Ovary (tissue), 10 donors: ENCODE measurements at places on chromosomes 5 and 9. TPM values are rescaled to one million over a fixed set of nuclear protein-coding genes. Genes with fewer than 3 reads are reported as not detected.

DNA sequence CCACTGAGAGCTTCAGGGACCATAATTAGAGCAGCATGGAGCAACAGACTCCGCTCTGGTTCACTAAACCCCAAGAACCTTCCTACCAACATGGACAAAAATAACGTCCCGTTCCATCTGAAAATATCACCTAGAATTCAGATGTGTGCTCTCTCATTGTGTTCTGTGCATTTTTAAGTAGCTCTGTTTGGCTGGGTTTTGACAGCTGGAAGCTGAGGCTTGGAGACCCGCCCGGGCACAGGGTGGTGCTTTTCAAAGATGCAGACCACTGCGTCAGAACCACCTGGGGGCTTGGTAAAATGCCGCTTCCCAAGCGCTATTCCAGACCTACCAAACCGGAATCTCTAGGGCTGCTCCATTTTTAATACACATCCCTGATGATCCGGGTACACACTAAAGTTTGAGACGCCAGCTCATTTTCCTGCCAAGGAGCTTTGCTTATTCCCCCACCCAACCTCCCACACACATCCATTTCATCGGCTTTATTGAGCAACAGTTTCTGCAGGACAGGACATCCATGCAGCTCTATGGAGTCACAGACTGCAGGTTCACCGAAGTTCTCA, 104.8 kb downstream of the GABBR2 start:
- H3K27me3 ChIP-seq: no peaks in the 10 kb centered on the region
- H3K27ac ChIP-seq: no peak overlapping the region
- no peak overlapping the region for H3K4me3 ChIP-seq
- H3K4me1 ChIP-seq: no peaks in the 10 kb centered on the region
- H3K36me3 ChIP-seq: no peaks in the 10 kb centered on the region

GRCh38 chr9:113600023-113600823, 136.7 kb downstream of the RGS3 start:
- no peak for DNase-seq
- no peak overlapping the region for H3K4me3 ChIP-seq
- H3K4me1 ChIP-seq: peaks cover 14% of the 10 kb centered on the region
- no peak overlapping the region for H3K27ac ChIP-seq
- H3K36me3 ChIP-seq: no peaks in the 10 kb centered on the region

DNA sequence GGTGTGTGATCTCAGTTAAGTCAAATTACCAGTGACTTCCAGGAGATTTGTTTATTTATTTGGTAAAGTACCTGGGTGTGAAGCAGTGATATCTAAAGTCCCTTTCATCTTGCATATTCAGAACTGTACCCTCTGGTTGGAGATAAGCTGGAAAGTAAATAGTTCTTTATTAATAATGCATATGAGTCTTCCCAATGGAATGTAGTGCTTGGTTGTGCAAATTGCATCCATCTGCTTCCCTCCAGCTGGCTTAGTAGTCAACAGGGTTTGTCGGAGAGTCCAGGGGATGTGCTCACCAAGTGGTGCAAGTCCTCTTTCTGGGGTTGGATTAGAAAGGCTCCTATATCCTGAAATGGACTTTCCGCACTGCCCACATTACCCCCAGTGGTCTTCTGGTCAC, 42.0 kb downstream of the TRPM3 start:
- H3K4me1 ChIP-seq: no peaks in the 10 kb centered on the region
- DNase-seq: no peak
- no peaks in the 10 kb centered on the region for H3K36me3 ChIP-seq
- no peak overlapping the region for H3K4me3 ChIP-seq

- no peak overlapping the region for H3K4me3 ChIP-seq
- H3K36me3 ChIP-seq: no peaks in the 10 kb centered on the region
- no peak for DNase-seq
- H3K4me1 ChIP-seq: no peaks in the 10 kb centered on the region
These were observed 28.7 kb downstream of the DNM1 start for GRCh38 chr9:128231638-128232527.

DNA sequence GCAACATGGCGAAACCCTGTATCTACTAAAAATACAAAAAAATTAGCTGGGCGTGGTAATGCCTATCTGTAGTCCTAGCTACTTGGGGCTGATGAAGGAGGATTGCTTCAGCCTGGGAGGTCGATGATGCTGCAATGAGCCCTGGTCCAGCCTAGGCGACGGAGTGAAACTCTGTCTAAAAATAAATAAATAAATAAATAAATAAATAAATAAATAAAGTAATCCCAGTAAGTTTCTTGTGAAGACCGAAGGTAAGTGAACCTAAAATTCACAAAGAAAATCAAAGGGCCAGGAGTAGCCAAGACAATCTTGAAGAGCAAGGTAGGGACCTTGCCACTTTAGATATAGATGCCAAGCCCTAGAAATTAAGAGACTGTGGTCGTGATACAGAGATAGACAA, 68.1 kb upstream of the DHFR start:
- no peak overlapping the region for H3K27ac ChIP-seq
- H3K27me3 ChIP-seq: no peaks in the 10 kb centered on the region
- H3K4me3 ChIP-seq: no peak overlapping the region
- no peaks in the 10 kb centered on the region for H3K4me1 ChIP-seq
- no peak for DNase-seq

- H3K4me1 ChIP-seq: no peaks in the 10 kb centered on the region
- H3K4me3 ChIP-seq: no peak overlapping the region
- H3K27ac ChIP-seq: no peak overlapping the region
- no peak for DNase-seq
These were observed 4.3 kb upstream of the ACER2 start for GRCh38 chr9:19404283-19405075.

DNA sequence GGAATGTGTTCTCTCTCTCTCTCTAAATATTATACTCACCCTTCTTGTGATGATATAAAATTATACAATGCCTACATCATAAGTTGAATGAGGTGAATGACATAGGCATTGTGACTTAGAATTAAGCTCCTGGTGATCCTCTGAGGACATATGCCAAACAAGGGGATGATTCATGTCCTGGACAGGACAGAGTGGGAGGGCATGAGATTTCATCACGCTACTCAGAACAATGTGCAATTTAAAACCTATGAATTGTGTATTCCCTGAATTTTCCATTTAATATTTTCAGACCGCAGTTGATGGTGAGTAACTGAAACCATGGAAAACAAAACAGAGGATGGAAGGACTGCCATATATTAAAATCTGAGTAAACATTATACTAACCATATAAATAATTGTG, 782.2 kb upstream of the NUDT12 start:
- H3K4me1 ChIP-seq: no peaks in the 10 kb centered on the region
- no peak overlapping the region for H3K27ac ChIP-seq
- no peaks in the 10 kb centered on the region for H3K36me3 ChIP-seq
- no peak for DNase-seq
- H3K27me3 ChIP-seq: no peaks in the 10 kb centered on the region

DNA sequence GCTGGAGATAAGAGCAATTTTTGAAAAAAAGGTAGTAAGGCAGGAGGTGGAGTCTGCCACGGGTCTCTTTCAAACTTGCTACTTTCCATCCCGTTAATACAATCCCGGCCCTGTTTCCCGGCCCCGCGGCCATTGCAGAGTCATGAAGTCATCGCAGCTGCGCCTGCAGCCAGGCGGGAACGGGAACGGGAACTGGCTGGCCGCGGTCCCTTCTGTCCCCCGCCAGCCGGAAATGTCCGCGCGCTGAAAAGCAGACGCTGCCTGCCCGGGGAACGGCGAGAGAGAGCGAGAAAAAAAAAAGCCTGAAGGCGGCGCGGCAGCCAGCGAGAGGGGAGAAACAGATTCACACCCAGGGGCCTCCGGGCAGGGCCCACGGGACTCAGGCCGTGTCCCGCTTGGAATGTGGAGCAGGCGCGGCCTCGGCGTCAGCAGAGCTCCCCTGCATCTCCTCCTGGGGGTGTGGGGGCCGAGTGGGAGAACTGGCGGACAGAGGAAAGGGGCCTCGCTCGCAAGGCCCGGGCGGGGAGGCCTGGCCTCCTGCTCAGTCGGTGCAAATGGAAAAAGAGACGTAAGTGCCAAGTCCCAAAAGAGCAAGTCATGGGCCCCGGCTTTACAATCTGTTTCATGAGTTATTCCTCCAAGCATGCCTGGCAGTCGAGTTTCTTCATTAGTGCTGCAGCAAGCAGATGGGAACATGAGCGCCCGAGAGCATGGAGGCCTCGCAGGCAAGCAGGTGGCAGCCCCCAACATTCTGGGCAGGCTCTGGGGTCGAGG, 201.2 kb upstream of the GAS1 start:
- peaks cover 10% of the 10 kb centered on the region for H3K4me1 ChIP-seq
- DNase-seq: peak; percentile 63
- no peaks in the 10 kb centered on the region for H3K27me3 ChIP-seq

DNA sequence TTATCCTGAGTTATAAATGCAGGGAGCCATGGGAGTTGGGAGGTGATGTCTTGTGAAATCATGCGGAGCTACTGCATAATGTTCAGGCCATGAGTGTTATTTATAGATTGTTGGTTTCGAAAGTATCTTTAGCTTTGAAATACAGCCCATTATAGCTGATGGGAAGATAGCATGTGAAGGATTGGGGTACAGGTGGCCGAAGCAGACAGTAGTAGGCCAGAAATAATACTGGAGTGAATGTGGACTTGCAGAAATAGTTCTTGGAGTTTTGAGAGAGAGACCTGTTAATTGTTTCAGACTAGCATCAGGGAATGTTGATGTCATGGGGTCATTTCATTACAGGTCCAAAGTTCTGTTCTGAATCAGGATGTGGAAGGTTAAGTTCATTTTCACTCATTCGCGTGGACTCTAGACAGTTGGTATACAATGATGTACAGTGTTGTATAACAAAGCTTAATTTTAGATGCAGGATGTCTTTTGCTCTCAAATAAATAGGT, 3.8 kb downstream of the ATP6V1G1 start:
- DNase-seq: no peak
- H3K36me3 ChIP-seq: no peaks in the 10 kb centered on the region
- no peak overlapping the region for H3K27ac ChIP-seq
- H3K4me3 ChIP-seq: no peak overlapping the region
- no peaks in the 10 kb centered on the region for H3K27me3 ChIP-seq

DNA sequence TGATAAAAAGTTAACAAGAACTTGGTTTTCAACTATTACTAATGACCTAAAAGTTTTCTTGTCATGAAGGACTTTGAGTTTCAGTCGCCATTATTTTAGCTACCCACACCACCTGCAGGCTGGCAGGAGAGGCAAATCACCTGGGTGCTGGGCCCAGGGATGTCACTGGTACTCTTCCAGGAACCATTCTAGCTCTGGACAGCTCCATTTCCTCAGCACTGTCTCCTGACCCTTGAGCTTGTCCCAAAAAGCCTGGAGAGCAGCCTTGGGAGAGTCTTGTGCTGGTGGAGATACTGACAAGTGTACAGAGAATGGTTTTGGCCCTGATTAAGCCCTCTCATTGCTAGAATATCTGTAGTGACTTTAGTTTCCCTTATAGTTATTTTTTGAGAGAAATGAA, 1924.1 kb upstream of the WWC1 start:
- DNase-seq: no peak
- H3K27ac ChIP-seq: no peak overlapping the region
- no peaks in the 10 kb centered on the region for H3K27me3 ChIP-seq
- no peaks in the 10 kb centered on the region for H3K36me3 ChIP-seq
- no peak overlapping the region for H3K4me3 ChIP-seq

GRCh38 chr9:784202-784601, 57.3 kb upstream of the DMRT1 start:
- H3K4me1 ChIP-seq: no peaks in the 10 kb centered on the region
- H3K36me3 ChIP-seq: no peaks in the 10 kb centered on the region
- H3K27me3 ChIP-seq: no peaks in the 10 kb centered on the region
- H3K27ac ChIP-seq: no peak overlapping the region
- no peak for DNase-seq
- H3K4me3 ChIP-seq: no peak overlapping the region

GRCh38 chr5:173318881-173319620, 9.2 kb downstream of the STC2 start:
- H3K27me3 ChIP-seq: no peaks in the 10 kb centered on the region
- no peak overlapping the region for H3K4me3 ChIP-seq
- peaks cover 11% of the 10 kb centered on the region for H3K4me1 ChIP-seq
- no peaks in the 10 kb centered on the region for H3K36me3 ChIP-seq
- no peak for DNase-seq
- H3K27ac ChIP-seq: no peak overlapping the region

DNA sequence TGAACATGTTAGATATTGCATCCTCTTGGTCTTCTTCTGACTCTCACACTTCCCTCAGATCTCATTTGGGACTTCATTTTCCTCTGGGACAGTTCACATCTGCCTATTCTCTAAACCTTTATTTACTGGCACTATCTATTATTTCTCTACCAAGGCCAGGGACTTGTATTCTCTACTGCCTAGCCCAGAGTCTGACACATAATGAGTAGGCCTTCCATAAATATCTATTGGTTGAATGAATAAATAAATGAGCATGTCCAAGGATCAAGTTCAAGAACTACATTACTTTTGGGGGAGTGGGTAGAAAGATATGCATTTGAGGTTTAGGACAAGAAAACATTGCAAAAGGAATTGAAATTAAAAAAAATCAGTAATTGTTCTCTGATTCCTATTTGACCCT, 250.3 kb downstream of the TRIM32 start:
- no peak overlapping the region for H3K27ac ChIP-seq
- DNase-seq: no peak
- no peak overlapping the region for H3K4me3 ChIP-seq
- H3K36me3 ChIP-seq: no peaks in the 10 kb centered on the region

GRCh38 chr9:84822589-84823233, 153.2 kb downstream of the NTRK2 start:
- no peaks in the 10 kb centered on the region for H3K36me3 ChIP-seq
- H3K27ac ChIP-seq: no peak overlapping the region
- no peaks in the 10 kb centered on the region for H3K27me3 ChIP-seq
- peaks cover 7% of the 10 kb centered on the region for H3K4me1 ChIP-seq
- no peak for DNase-seq

GRCh38 chr5:90438100-90438499, 28.5 kb upstream of the CETN3 start:
- H3K27ac ChIP-seq: no peak overlapping the region
- no peaks in the 10 kb centered on the region for H3K27me3 ChIP-seq
- H3K4me1 ChIP-seq: no peaks in the 10 kb centered on the region
- no peaks in the 10 kb centered on the region for H3K36me3 ChIP-seq
- H3K4me3 ChIP-seq: no peak overlapping the region

DNA sequence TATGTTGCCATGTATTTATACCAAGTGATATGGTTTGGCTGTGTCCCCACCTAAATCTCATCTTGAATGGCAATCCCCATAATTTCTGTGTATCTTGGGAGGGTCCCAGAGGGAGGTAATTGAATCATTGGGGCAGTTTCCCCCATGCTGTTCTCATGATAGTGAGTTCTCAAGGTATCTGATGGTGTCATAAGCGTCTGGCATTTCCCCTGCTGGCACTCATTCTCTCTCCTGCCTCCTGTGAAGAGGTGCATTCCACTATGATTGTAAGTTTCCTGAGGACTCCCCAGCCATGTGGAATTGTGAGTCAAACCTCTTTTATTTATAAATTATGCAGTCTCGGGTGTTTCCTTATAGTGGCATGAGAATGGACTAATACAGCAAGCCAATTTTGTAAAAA, 140.8 kb upstream of the ADAMTSL1 start:
- H3K4me1 ChIP-seq: peaks cover 1% of the 10 kb centered on the region
- no peak overlapping the region for H3K27ac ChIP-seq
- H3K36me3 ChIP-seq: no peaks in the 10 kb centered on the region
- H3K4me3 ChIP-seq: no peak overlapping the region
- DNase-seq: no peak

- no peak overlapping the region for H3K27ac ChIP-seq
- no peaks in the 10 kb centered on the region for H3K36me3 ChIP-seq
- H3K4me1 ChIP-seq: peaks cover 5% of the 10 kb centered on the region
- no peak overlapping the region for H3K4me3 ChIP-seq
- DNase-seq: no peak
- H3K27me3 ChIP-seq: no peaks in the 10 kb centered on the region
These were observed 27.9 kb downstream of the BDP1 start for GRCh38 chr5:71483355-71483754.

Gene ZFP37
- total RNA-seq: 9.3 TPM

Gene CDKN2A
- total RNA-seq: 0.65 TPM

Gene CERCAM
- 19.6 TPM for total RNA-seq

Gene LHX6
- 6.9 TPM for total RNA-seq

Gene SPATA31E1
- total RNA-seq: not detected

Gene ANKRD34B
- total RNA-seq: not detected
